ENCODE measurements at places on chromosomes 6 and 20.

- no peak for DNase-seq
Measured at GRCh38 chr6:63525186-63525878, 46.9 kb upstream of the LOC128125822 start.

GRCh38 chr6:14934013-14934412 lies 311.9 kb upstream of the JARID2 start:
- DNase-seq = no peak

- no peak for DNase-seq
Measured at GRCh38 chr6:55632953-55633352, 54.0 kb upstream of the HMGCLL1 start.

- peak; percentile 26 for DNase-seq
Measured at GRCh38 chr6:19753826-19754225, 83.3 kb upstream of the ID4 start.

DNA sequence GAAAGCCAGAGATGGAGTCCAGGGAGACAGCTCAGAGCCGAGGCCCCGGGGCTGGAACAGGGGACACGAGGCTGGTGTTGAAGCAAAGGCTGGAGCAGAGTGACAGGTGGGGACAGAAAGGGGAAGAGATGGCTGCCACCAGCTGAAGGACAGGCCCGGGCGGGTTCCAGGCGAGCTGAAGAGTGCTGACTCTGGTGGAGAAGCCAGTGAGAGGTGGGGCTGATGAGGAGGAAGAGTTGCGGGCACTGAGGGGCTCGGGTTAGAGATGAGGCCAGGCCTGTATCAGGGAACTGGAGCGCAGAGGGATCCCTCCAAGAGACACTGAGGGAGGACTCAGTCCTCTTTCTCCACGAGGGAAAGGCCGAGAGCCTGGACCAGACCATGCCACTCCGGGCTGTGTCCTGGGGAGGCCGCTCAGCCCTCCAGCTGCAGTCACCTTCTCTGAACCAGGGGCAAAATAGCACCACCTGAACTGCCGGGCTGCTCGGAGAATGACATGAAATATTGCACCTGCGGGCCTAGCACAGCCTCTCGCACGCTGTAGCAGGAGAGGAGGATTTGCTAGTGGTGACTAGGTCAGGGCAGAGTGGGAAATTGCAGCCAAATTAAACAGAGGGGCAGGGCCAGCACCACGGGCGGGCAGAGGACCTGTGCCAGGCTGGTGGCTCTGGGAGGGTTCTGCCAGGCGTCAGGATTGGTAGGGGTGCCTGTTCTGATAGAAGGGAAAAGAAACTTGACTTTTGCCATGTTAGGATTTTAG lies 175.9 kb downstream of the ZDHHC14 start:
- DNase-seq = no peak

DNA sequence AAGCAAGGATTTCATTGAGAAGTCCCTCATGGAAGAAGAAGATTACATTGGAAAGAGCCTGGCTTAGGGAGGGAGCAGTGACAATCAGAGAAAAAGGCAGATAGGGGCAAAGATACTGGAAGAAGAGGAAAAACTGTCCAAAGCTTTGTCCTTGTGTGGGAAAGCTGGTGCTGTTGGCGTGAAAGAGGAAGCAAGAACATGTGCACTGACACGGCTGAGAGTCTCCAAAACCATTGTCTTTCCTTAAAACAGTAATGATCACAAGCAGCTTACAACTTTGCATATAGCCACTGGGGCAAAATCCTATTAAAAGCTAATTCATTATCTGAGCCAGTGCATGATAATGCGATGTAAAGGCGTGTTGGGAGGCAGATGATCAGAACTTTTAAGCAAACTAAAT lies 85.1 kb upstream of the ESR1 start:
- DNase-seq = no peak

DNA sequence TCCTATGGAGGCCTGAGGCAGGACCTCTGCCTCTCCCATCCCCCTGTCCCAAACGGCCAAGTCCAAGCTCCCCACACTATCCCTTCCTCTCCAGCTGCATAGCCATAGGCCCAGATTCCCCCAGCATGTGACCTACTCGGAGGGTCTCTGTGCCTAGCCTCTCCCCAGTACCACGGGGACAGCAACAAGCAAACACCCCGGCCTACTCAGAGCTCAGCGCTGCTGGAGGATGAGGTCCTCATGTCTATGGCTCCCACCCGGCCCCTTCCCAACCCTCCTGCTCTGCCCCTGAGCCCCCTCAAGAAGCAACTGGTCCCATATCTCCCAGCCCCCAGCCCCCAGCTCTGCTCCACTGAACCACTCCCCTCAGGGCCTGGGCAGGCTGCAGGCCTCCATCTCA lies 24.2 kb downstream of the RNASET2 start:
- DNase-seq = no peak

- no peak for DNase-seq
Measured at GRCh38 chr6:67544851-67545452, 1090.1 kb upstream of the ADGRB3 start.

DNA sequence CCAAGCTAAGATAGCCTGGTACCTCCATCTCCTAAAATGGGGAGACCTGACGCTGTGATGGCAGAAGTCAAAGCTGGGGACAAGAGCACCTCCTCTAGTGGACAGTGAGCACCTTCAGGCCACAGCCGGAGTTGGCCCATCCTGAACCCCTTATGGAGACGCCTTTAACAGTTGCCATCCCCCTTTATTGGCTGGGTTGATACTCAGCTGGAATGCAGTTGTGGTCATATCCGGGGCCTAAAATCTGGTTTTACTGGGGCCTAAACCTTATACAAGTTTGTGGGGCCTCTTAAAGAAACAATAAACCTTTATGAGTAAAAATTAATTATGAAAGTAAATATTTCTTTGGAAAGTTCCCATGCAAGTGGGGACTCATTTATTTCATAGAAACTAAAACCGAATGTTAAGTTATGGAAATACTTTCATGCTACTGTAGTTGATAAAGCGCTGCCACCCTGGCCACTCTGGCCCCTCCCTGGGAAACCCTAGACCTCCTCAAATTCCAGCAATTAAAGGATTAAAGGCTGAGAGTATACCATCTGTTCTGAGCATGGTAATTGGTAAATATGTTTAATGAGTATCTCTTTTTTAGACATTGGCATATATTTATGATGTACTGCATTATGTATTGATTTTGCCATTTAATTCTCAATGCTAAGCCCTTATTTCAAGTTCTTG lies 95.1 kb upstream of the SASH1 start:
- DNase-seq = peak; percentile 0

DNA sequence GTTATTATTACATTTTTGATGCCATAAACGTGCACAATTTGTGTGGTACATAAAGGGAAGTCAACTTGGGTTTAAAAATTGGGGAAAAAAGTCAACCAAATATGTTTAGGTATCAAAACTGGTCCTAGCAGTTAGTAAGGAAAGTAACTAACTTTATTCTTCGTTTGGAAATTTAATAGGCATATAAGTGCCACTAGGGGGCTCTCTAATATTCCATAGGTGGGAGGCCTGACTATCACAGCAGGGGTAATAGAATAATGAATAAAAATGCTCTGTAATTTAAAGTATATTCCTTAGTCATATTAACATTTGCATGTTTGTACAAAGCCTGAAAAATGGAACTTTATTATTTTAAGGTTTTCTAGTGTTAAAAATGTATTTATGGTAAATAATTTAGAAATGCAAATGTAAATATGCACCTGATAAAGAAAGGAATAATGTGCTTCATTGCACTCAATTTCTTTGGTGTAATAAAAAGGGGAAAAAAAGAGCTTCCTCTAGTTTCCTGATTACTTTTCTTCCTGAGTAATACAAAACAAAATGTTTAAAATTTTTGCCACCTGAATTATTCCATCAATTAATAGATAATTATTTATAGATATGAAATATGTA lies 125.7 kb upstream of the HDAC2 start:
- peak; percentile 23 for DNase-seq

GRCh38 chr20:39164642-39165041 lies 202.5 kb downstream of the DHX35 start:
- DNase-seq = no peak

GRCh38 chr6:111653979-111654378 lies 48.3 kb upstream of the TRAF3IP2 start:
- DNase-seq = no peak

GRCh38 chr20:63908008-63908682 lies 13.2 kb downstream of the DNAJC5 start:
- no peak for DNase-seq

DNA sequence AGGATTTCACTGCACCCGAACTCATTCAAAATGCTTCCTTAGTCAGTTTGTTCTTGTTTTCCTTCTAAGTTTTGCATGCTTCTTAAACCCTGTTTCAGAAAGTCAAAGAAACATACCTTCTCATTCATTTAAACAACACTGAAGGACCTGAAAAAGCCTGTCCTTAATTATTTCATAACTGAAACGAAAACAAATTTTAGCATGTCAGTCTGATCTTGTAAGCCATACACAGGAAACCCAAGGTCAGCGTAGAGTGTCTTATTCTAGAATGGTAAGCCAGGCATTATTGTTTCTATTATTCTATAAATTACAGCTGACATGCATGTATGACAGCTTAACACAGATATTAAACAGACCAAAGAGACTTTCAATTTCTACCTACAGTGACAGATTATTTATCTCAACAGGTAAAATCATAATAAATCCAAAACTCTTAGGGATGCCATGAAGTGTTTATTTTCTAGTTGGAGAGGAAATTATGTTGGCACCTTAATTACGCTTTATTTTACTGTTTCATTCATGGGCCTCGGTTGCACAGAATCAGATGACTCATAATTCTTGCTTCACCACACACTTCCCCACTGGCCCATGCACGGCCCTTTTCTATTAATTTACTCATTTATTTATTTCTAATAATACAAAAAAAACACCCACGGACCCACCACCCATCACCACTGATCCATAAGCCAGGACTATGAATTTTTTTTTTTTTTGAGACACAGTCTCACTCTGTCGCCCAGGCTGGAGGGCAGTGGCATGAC lies 39.3 kb upstream of the DUSP22 start:
- DNase-seq = no peak

DNA sequence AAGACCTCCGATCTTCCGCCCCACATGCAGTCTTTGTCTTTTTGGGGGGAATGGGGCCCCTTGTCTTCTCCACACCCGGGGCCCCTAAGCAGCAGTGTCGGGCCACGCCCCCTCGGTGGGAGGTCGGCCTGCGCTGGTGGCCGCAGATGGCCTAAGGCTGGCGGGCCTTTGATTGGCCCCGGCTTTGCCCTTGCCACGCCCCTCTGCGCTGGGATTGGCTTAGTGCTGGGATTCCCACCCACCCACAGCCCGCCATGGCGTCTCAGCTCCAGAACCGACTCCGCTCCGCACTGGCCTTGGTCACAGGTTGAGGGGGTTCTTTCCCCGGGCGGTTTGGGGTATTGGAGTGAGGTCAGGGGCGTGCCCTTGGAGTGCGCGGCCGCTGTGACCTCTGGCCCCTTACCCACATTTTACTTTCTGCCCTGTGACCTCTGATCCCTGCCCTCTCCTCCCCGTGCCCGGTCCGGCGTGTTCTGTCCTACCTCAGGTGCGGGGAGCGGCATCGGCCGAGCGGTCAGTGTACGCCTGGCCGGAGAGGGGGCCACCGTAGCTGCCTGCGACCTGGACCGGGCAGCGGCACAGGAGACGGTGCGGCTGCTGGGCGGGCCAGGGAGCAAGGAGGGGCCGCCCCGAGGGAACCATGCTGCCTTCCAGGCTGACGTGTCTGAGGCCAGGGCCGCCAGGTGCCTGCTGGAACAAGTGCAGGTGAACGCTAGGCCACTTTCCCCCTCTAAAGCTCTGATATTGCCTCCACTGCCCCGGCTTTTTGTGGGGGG lies at the start of gene HSD17B8:
HSD17B8 (plus strand) TSS at position 241 of the 776 bp plus-strand sequence; CDS start at position 255, 14 bp downstream.
- peak; percentile 72 for DNase-seq

GRCh38 chr6:154473324-154473723 lies 37.2 kb downstream of the CNKSR3 start:
- no peak for DNase-seq

DNA sequence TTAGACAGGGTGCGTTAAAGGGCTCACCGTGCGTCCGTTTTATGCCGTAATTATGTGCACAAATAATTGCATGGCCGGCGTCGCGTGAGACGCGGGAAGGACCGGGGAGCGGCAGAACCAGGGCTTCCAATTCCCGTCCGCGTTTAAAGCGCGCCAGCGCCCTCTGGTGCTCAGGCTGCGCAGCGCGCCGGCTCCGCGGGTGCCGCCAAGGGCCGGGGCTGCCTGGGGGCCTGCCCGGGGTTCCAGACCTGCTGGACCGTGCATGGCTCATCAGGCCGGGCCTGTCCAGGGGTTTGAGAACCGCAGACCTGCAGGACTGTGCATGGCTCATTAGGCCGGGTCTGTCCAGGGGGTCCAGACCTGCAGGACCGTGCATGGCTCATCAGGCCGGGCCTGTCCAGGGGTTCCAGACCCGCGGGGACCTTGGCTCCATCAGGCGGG lies 369.0 kb downstream of the THBS2 start:
- DNase-seq = peak; percentile 26

DNA sequence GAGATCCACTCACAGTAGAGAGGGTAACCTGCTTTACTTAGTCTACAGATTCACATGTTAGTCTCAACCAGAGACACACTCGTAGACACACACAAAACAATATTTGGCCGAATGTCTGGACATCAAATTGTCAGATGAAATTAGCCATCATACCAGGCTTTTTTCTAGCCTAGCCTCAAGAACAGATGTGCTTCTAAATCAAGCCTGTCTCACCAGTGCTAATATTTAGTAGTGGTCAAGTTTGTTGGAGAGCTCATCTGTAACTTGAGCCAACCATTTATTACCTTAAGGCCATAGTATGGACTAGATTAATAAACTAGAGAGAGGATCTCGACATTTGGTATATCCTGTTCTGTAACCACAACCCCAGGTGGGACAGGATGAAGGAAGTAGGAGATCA lies 1118.8 kb upstream of the MAP3K7 start:
- no peak for DNase-seq

- DNase-seq = no peak
Measured at GRCh38 chr6:52522655-52523054, 54.2 kb downstream of the TRAM2 start.

DNA sequence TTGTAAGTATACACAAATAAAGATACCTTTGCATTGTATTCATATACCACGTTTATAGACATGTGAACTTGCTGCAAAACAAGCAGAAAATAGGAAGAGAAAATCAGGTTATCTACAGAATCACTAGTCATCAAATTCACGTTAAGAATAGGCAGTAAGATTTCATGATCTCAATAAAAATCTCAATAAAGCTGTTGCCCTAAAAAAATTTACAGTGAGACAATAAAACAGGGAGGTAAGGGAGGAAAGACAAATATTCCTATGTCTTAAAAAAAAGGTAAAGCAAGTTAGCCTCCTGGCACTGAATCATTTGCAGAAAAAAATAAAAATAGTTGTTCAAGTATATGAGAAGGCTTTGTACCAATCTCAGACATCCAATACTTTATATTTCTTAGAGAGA lies 44.1 kb downstream of the GPX5 start:
- DNase-seq = no peak

- no peak for DNase-seq
Measured at GRCh38 chr20:3930265-3931206, 41.3 kb downstream of the PANK2 start.

- DNase-seq = peak; percentile 83
Measured at GRCh38 chr20:56974499-56975250, 291.8 kb downstream of the BMP7 start.

GRCh38 chr20:40945754-40946450 lies 82.7 kb upstream of the TOP1 start:
- DNase-seq = peak; percentile 39

- no peak for DNase-seq
Measured at GRCh38 chr6:120608826-120609225, 725.5 kb downstream of the TBC1D32 start.

GRCh38 chr20:45487231-45487635 lies 17.7 kb downstream of the WFDC2 start:
- DNase-seq = peak; percentile 13

- peak; percentile 10 for DNase-seq
Measured at GRCh38 chr6:15001326-15001910, 244.5 kb upstream of the JARID2 start.

- DNase-seq = no peak
Measured at GRCh38 chr20:3521852-3522740, 51.3 kb downstream of the ATRN start.

- DNase-seq = no peak
Measured at GRCh38 chr6:136149311-136149710, 100.8 kb downstream of the MTFR2 start.

All from NCI-H526 treated with DMSO at 0.1 percent for 48 hours (cell line).